ENCODE measurements at places on chromosomes 7 and 10.

DNA sequence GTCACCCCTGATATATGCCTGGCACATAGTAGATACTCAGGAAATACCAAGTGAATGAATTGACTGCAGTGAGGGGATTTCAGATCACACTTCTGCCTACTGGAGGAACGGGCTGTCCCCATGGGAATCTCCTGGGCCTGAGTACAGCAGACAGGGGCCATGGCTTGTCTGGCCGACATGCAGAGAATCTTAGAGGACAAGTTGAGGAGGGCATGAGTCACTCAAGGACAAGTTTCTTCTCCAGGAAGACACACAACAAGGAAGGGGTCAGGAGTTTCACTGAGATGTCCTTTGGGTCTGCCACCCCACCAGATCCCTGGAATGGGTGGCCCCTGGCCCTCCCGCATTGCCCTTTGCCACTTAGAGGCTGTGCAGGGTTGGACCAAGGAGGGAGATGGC is 20.7 kb downstream of the PLPP4 start:
- DNase-seq: no peak

GRCh38 chr10:114869520-114869892 is 47.9 kb downstream of the FHIP2A start:
- DNase-seq: no peak

DNA sequence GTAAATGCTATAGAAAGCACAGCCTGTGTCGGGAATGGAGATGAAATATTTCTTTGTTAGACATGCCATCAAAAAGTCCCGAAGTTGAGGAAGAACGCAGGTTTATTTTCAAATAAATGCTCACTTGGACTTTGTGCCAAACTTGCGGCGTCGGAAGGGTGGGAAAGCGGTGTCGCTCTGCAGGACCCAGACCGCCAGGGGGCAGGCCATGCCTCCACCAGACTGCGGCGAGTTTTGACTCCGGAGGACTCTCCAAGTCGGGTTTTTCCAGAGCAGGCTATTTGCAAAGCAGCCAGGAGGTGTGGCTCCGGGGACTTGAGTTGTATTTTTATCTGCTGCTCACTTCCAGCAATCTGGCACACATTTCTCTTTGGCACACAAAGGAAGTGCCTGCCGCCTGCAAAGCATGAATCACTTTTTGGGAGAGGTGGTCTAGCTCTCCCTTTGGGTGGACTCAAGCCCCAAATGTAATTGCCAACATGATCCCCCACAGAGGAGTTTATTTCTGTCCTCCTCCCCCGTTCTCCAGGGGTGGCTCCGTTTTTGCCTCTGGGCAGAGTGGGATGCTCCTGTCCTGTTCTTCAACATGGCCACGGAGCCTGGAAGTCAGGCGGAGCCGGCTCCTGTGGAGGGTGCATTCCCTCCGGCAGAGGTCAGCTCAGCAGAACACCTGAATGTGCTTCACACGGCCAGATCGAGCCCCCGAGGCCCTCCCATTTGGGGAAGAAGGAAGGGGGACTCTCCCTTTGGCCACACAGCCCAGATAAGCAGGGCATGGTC is 82.3 kb upstream of the GPR26 start:
- no peak for DNase-seq

DNA sequence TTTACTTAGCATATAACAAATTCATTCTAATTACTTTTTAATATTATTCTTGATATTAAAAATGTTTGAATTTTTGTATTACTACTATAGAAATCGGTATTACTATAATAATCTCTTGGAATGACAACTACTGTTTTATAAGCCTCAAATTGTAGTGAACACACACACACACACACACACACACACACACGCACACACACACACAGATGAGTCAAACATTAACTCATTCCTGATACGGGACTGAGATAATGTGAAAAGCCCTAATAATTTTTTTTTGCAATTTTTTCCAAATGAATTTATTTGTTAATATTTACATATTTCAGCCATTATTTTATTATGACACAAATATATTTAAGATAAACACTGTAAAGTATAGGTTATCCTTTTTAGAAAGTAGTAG is 951.2 kb upstream of the PHF14 start:
- no peak for DNase-seq

DNA sequence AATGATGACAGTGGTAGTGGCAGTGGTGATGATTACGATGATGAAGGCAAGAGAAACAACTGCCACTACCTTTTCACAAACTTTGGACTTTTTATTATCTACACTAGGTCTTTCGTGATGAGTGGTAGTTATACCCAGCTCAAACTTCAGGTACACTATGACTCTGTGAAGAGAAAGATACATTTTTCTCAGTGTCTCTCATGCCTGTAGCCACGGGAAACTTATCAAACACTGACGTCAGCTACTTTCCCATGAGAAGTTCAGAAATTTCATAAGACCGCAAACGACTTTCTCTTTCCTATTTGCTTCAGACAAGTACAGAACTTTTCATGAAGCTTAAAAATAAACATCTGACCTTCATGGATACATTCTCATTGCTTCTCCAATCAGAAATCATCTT is 57.0 kb downstream of the CALD1 start:
- no peak for DNase-seq

- no peak for DNase-seq
These were observed 579 bp downstream of the IDI1 start for GRCh38 chr10:1048349-1048731.

- DNase-seq: no peak
These were observed 357.0 kb downstream of the THSD7A start for GRCh38 chr7:11474902-11475585.

DNA sequence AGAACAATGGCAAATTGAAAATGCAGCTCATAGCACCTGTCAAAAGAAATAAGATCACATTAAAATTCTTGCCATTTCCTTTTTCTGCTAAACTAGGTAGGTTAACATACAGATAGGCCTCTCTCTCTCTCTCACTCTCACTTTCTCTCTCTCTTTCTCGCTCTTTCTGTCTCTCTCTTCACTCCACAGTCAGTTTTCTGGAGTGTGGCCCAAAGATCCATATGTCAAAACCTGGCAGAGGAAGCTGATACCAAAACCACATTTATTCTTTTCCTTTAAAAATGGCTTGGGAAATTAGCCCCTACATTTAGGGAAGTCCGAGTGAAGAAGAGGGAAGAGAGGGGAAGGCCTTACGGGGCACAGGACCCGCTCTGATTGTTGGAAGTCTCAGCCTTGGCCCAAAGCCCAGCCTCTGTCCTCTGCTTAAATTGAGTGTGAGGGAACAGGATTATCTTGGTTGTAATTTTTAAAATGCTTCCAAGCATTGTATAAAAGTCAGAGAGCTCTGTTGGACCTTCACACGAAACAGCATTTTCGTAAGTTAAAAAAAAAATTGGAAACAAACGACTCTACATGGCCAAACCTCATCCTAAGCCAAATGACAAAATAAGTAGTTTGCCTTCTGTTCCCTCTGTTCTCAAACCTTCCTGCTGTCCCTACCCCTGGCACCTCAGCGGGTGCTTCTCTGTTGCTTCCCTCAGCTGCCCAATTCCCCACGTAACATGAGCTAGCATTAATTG is 83.2 kb downstream of the FRMD4A start:
- no peak for DNase-seq

GRCh38 chr10:3482200-3482993 is 302.6 kb downstream of the KLF6 start:
- no peak for DNase-seq

DNA sequence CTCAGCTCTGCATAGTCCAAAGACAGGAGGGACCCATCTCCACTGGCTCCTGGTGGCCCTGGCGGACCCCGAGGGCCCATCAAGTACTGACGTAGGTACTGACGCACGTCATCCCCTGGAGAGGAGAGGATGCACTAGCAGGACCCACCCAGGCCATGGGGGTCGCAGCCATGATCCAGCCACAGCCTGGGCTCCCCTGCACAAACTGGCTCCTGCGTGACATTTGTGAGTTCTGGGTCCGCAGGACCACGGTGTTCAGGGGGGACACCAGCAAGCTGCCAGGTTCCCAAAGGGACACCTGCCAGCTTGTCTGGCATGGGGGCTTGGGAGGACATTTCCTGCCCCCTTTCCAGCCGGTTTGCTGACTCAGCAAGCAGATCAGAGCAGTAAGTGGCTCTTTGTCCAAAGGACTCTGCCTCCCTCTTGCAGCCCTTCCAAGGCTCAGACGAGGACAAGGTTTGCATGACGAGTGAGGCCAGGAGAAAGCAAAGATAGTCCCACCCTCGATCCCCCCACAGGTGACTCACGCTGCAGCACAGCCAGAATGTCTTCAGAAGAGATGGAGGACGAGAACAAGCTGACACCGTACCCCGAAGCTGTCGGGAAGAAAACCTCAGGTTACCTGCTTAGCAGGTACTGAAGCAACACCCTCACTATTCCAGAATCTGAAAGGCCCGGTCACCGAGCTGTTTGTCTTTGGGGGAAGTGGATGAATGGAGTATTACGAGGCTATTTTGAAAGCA is 49.0 kb downstream of the COL17A1 start:
- DNase-seq: no peak

GRCh38 chr10:17154116-17154515 is 24.5 kb upstream of the CUBN start:
- DNase-seq: no peak

DNA sequence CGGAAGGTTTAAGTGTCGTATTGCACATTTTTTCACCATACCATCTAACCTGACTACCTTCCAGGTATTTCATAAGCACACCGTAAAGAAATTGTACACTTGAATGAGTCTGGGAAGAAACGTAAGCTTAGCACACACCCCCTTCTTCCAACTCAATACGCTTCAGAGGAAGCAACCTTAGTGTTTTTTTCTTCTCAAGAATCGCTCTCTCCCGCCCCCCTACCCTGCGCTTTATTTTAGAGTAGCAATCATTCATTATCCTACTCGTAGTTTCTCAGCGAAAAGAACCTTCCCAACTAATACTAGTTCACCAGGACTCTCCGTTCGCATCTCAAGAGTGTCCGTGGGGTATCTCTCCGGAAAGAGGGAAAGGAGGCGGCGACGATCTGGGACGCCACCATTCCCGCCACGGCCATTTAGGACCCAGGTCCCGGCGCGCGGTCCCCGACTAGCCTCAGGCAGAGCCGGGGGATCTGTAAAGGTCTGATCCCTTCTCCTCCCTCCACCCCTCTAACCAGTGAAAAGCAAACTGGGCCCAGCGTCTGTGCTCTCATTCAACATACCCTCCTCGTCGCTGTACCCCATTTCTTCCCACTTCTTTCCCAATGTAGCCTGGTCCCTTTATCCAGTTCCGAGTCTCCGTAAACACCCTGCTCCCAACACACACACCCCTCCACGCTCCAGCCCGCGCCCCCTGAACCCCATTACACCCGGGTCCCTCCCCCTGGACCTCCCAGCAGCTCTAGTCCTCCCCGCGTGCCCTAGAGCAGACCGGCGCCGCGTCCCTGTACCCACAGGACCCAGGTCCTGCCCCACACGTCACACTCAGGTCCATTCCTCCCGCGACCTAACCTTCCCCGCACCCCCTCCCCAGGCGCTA is 16.0 kb downstream of the MYOZ1 start:
- DNase-seq: peak; percentile 18

- peak; percentile 20 for DNase-seq
These were observed 526.2 kb upstream of the ADARB2 start for GRCh38 chr10:2263561-2263960.

- DNase-seq: no peak
These were observed 82.0 kb upstream of the GTF2IRD1 start for GRCh38 chr7:74371381-74372341.
